Activated CD8-positive, alpha-beta memory T cell treated with anti-CD3 and anti-CD28 coated beads, Interleukin-2, amount 10 ng/mL, durations not matched to agents 7 days and 5 days (primary cell): ENCODE measurements at places on chromosomes 5 and 9.

GRCh38 chr5:58767104-58767503, 184.2 kb downstream of the RAB3C start:
- DNase-seq, result no peak

GRCh38 chr5:103587185-103587748, 24.7 kb upstream of the NUDT12 start:
- no peak for DNase-seq

DNA sequence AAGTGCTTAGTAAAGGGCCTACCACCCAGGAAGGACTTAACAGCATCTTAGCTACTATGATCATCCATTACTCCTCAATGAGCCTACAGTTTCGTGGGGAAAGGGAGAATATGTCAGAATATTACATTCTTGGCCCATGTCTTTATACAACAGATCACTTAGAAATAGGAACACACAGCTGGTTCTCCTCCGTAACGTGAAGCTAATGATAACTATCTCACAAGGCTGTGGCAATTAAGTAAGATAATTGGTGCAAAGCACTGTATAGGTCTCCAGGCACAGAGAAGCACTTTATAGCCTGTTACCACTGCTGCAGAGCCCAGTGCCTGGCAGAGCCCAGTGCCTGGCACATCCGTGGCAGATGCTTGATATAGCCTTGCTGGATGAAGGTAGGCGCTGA, 347.6 kb downstream of the SLIT3 start:
- DNase-seq, result no peak

GRCh38 chr5:133627180-133627579, 14.8 kb upstream of the FSTL4 start:
- no peak for DNase-seq

DNA sequence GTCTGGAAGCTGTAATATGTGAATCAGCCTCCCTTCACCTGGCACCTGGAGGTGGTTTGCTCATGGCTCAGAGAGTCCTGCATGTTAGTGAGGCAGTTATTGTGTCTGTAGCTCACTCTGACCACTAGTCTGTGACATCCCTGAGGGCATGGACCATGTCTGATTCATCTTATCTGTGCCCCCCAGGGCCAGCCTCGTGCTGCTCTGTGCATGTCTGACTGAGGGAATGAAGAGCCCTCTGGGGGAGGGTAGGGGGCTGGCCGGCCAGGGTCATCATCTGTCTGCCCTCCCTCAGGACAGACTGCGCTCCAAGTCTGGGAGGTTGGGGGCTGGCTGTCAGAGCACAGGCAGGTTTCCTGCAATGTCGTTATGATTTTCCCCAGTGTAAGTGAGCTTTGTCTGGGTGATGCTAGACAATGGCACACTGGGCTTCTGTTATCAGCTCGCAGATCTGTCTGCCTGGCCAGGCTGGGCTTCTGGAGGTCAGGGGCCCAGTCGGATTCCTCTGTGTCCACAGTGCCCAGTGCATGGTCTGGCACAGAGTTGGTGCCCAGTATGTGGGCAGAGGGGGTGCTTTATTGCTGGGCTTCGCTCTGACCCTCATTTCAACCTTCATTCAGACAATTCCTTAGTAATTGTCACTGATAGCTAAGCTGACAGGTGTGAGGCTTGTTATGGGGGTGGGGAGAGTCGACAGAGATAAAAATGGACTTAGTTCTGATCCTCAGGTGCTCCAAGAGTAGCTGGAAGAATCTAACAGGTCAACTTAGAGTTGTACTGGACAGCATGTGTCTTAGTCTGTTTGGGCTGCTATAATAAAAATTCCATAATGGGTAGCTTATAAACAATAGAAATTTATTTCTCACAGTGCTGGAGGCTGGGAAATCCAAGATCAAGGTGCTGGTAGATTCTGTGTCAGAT, 85.7 kb upstream of the SHB start:
- no peak for DNase-seq

DNA sequence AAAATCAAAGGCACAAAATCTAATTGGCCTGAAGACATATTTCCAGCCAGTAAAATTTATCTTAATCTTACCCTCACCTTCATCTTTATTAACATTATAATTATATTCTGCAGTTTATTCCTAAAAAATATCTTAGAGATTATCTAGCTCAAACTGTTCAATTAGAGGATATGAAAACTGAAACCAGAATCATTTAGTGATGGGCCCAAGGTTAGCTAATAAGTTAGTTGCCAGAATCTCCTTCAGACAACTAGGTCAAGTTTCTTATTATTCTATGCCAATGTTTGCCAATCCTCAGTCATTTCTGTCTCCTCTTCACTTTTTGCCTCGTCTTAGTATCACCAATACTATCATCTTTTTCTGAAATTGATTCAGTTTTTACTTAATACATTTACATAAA, 56.0 kb upstream of the RASA1 start:
- DNase-seq, result no peak

GRCh38 chr5:146646441-146646840, 130.5 kb upstream of the GPR151 start:
- DNase-seq, result no peak
